ENCODE measurements at places on chromosomes 2 and 18.
A peak's percentile ranks its signal among the peaks of the same experiment; 100 is the strongest.

DNA sequence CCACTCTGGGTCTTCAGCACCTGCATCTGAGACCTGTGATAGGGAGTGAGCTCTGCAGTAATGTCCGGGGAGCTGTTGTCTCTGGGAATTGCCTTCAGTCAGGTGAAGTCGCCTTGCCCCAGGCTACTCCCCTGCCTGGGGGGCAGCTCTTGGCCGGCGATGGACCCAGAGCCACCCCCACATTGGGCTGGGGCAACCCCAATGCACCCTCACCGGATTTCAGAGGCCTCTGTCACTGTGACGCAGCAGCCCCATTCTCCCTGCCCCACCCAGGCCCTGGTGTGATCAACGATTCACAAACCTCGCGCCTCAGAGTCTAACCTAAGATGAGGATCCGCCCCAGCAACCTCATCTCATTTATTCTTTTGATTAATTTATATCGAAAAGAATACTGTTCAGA lies 303.6 kb downstream of the NDUFA10 start:
- DNase-seq, result no peak

DNA sequence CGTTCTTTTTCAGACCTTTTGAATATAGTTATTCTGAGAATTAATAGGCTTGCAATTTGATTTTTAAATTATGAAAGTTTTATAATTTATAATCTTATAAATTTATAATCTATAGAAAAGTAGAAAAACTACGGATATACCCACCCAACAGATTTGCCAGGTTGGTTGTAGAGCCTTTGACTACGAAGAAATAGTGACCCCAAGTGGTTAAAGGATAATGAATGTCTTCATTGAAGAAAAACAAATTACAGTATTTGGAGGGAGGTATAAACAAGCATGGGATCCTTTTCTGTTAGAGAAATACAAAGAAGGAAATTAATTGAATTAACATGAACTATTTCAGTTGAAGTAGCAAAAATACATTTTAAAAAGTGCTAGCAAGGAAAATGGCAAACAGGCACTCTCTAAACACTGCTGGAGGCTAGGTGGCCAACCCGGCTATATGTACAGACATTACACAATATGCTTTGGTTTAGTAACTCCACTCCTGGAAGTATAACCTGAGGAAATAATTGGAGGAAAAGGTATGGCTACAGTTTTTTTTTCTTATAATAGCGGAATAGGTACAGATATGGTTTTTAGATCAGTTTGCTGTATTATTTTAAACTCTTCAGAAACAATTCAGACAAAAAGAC lies 110.9 kb downstream of the MIB1 start:
- peak; percentile 26 for DNase-seq

GRCh38 chr2:231988179-231988866 lies 26.8 kb downstream of the DIS3L2 start:
- DNase-seq, result no peak

- DNase-seq, result no peak
These were observed 236.5 kb downstream of the NDUFA10 start for GRCh38 chr2:239788576-239789098.

DNA sequence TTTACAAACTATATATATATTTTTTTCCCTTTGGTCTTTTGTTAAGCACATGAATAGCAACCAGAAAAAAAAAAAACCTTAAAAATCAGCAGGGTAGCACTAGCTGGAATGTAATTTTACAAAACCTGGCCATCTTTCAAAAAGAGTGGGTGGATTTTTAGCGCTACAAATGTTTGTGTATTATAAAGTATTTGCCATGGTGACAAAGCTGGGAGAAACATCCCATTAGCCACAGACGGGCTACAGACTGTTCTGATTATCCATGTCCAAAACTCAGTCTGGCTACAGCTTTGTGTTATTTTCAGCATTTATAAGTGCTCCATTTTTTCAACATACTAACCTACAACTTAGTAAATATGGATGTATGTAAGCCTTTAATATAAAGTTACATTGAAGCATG lies 249.5 kb upstream of the TANK start:
- no peak for DNase-seq

DNA sequence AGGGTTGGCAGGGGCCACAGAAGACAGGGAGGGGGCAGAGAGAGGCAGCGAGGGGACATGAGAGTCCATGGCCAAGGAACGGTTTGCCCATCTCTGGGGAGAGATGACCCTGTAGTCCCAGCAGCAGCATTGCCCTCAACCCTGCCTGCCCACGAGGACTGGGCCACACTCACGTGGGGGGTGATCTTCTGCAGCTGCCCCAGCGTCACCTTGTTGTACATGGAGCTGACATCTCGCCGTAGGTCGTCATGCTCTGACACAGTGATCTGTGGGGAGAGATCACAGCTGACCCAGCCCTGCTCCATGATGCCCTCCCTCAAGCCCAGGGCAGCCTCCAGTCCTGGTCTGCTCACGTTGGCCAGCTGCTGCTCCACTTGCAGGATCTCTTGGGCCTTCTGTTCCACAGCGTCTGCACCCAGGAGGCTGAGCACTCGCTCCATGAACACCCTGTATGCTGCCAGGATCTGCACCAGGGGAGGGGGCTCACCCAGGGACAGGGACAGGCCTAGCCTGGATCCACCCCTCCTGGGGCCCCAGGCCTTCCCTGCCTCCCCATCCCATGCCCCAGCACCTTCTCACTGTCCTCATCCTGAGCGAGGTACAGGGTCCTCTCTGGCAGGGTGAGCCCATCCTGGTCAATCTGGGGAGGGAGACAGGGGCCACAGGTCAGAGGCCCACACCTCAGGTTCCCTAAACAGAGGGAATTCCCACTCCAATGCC lies 2.8 kb downstream of the ECEL1 start:
- no peak for DNase-seq

Measured in cerebellum (tissue), 4 donors.